Fibroblast of lung (primary cell): ENCODE measurements at places on chromosomes 5 and 9. TPM values are rescaled to one million over a fixed set of nuclear protein-coding genes. Genes with fewer than 3 reads are reported as not detected.

- peaks cover 23% of the 10 kb centered on the region for H3K27me3 ChIP-seq
- no peak overlapping the region for H3K27ac ChIP-seq
- H3K4me1 ChIP-seq = no peaks in the 10 kb centered on the region
- peak overlapping the region; percentile 9 for H3K4me3 ChIP-seq
- no peaks in the 10 kb centered on the region for H3K36me3 ChIP-seq
These were observed 33.7 kb downstream of the LHX2 start for GRCh38 chr9:124045076-124045829.

Gene BARHL1
- not detected in 2 replicates for total RNA-seq

Gene ADRA1B
- total RNA-seq = 0.26 and 0.99 TPM in 2 replicates

GRCh38 chr9:114339130-114339908, 9.7 kb downstream of the ORM2 start:
- H3K27ac ChIP-seq = no peak overlapping the region
- peaks cover 18% of the 10 kb centered on the region for H3K36me3 ChIP-seq
- H3K27me3 ChIP-seq = no peaks in the 10 kb centered on the region
- H3K4me3 ChIP-seq = no peak overlapping the region
- peak; percentile 29 for DNase-seq

Gene PCDHGC4
- 1.5 and 3.0 TPM in 2 replicates for total RNA-seq
